Type B pancreatic cell (in vitro differentiated cells): ENCODE measurements at places on chromosomes 12 and 14.

DNA sequence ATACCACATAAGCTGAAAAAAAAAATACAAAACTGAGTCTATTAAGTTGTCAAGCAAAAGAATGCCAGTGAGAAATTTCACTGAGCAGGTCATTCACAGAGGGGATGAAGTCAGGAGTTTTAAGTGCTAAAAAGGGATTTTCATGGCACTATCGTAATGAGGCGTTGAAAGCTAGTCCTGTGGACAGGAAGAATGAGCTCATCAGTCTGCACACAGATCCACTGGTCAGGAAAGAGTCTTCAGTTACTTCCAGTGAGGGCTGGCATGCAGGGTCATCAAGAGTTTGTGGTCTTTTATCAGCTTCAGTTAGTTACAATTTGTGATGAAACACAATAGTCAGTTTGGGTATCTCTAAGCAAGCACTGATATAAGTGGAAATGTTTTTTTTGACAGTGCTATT, 88.1 kb upstream of the WSCD2 start:
- DNase-seq, result no peak

- no peak for DNase-seq
Observed at GRCh38 chr12:32679920-32680237, 778 bp downstream of the DNM1L start.

DNA sequence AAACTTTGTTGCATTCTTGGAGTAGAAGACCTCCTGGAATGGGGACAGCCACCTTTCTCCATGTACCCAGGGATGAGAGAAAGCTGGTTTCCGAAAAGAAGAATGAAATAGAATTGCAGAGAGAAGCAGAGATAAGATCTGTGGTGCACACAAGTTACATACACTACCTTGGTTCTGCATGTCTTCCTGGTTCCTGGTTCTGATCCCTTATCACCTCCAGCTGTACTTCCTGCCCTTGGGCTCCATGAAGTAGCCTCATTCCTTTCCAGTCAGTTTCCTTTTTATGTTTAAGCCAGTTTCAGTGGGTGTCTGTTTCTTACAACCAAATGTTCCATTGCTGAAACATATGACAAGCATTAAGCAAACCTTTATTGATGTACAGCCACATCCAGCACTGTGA, 69.3 kb downstream of the FBXW8 start:
- no peak for DNase-seq

DNA sequence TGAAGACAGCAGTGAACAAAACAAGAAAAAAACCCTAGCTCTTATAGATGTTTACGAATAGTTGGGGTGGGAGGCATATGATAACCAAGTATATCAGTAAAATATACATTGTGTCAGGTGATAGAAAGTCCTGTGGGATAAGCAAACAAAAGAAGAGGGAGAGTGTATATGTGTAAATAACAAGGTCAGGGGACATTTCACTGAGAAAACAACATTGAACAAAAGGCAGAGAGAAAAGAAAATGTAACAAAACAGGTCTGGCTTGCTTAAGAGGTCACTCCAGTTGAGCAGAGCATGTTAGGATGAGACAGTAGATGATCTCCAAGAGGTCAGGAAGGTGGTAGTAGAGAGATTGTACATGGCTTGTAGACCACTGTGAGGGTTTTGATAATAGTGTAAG, 304.1 kb downstream of the ACSS3 start:
- no peak for DNase-seq

- DNase-seq, result no peak
Observed at GRCh38 chr12:106147956-106148355, 9.2 kb upstream of the NUAK1 start.
